Stimulated activated CD4-positive, alpha-beta T cell treated with anti-CD3 and anti-CD28 coated beads, Interleukin-12 subunit alpha, Interleukin-12 subunit beta, amount 100 ng/mL, for 24 hours (primary cell): ENCODE measurements at places on chromosomes 2 and 18.

DNA sequence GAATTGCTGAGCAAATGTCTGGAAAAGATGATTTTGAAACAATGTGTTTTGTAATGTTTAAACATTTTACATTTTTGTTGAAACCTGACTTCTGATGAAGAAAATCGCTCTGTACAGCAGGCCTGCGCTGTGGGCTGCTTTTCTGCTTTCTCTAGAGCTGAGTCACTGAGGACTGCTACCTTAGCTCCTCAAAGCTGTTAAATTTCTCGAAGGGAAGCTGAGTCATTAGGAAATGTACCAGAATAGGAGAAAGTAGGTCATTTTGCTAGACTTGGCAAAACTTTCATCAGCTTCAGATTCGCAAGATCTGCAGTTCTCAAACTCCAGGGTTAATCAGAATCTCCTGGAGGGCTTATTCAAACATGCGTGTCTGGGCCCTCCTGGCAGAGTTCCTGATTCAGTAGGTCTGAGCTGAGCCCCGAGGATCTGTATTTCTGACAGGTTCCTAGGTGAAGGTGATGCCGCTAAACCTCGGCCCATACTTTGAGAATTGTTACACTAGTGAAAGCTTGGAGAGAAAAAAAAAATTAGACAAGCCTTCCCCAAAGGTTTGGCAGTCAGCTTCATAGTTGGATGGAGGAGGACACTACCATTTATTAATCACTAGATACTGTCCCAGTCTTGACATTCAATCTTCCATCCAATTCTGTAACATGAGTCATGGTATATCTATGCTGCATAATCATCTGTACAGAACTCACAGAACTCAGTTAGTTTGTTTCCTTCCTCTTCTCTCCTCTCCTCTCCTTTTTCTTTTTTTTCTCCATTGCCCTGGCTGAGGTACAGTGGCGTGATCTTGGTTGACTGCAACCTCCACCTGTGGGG lies 297.6 kb downstream of the PARD3B start:
- DNase-seq, result no peak

- DNase-seq, result no peak
Observed at GRCh38 chr2:218075975-218076811, 7.1 kb downstream of the RUFY4 start.

- DNase-seq, result no peak
Observed at GRCh38 chr18:63098018-63098981, 221.3 kb downstream of the BCL2 start.

- DNase-seq, result no peak
Observed at GRCh38 chr2:181224866-181225265, 232.3 kb upstream of the ITGA4 start.

- DNase-seq, result no peak
Observed at GRCh38 chr2:233011268-233011650, 1.8 kb downstream of the NGEF start.

DNA sequence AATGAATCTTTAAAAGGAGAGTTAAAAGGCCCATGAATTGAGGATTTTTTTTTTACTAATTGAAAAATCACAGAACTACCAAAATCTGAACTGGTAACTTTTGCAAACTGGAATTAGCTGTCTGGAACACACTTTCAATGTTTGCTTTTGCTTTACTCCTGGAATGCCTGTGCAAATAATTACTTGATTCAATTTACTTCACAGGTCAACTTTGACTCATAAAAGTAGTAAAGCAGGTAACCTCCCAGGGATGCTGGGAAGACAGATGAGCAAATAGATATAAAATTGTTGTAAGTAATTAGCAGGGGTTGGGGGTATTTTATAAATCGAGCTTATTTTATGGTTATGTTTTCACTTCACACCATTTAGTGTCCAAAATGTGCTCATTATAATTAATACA lies 398.3 kb upstream of the HNRNPA3 start:
- no peak for DNase-seq

DNA sequence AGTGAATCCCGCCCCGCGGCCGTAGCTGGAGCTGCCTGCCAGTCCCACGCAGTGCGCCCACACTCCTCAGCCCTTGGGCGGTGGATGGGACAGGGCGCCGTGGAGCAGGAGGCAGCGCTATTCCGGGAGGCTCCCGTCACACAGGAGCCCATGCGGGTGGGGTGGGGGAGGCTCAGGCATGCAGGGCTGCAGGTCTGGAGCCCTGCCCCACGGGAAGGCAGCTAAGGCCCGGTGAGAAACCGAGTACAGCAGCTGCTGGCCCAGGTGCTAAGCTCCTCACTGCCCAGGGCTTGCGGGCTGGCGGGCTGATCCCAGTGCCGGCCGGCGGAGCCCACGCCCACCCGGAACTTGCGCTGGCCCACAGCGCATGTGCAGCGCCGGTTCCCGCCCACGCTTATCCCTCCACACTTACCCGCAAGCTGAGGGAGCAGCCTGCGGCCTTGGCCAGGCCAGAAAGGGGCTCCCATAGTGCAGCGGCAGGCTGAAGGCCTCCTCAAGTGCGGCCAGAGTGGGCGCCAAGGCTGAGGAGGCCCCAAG lies 1152.8 kb upstream of the CELF4 start:
- no peak for DNase-seq

DNA sequence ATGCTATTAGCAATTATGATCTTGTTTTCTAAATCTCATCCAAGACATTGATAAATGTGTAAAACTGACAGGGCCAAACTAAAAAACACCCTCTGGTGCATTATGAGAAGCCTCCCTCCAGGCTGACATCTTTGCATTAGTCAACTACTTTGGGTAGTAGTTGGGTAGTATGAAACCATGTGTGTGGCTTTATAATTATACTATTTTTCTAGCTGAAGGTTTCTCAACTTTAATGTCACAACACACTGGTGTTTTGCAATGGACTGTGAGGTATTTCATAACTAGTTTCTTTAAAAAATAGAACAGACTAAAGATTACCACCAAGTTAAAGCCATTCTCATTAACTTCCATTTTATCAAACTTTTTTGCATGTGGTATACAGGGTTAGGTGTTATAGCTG lies 73.1 kb upstream of the RBMS1 start:
- DNase-seq, result no peak

DNA sequence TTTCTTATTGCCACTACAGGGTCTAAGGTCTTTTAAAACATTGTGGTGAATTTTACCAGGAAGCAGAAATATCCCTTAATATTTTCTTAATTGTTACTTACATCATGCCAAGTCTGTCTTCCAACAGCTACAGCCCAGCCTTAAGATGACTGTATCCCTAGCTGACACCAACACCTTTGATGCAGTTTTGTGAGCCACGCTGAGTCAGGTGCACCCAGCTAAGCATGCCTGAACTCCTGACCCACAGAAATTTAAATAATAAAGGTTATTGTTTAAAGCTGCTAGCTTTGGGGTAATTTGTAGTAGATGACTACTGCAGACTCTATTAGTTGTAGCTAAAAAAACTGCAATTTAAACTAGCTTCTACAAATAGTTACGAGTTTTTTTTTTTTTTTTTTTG lies 1757.9 kb upstream of the LRRTM1 start:
- DNase-seq, result no peak

GRCh38 chr2:113251118-113251517 lies 27.6 kb downstream of the PAX8 start:
- DNase-seq, result no peak

GRCh38 chr2:162282765-162283425 lies 35.6 kb downstream of the IFIH1 start:
- no peak for DNase-seq

- no peak for DNase-seq
Observed at GRCh38 chr2:205474741-205475415, 207.4 kb upstream of the NRP2 start.

DNA sequence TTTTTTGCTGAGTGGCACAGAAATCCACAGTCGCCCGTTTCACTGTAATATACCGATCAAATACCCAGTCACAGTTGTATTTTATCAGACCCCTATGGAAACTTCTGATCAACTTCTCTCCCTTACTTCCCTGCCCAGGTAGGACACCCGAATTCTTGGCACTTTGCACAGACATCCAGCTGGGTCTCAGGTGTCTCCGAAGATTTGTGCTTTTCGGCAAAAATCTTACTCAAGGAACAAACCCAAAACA lies 596 bp downstream of the MREG start:
- no peak for DNase-seq

DNA sequence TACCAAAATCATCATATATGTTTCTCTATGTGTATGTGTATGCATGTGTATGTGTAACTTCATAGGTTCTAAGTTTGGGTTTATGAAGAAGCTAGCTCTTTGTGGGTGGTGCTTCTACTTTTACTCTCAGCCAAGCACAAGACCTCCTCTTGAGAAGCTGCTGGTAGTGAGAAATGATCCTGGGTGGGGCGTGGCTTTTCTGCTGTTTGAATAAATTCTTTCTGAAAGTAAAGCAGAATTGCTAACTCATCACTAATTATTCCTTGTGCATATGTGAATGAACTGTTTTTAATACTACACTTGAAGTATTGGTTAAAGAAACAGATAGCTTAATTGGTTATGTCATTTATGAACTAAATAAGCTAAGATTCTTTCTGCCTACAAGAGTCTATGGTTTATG lies 7.6 kb upstream of the GAREM1 start:
- DNase-seq, result no peak

DNA sequence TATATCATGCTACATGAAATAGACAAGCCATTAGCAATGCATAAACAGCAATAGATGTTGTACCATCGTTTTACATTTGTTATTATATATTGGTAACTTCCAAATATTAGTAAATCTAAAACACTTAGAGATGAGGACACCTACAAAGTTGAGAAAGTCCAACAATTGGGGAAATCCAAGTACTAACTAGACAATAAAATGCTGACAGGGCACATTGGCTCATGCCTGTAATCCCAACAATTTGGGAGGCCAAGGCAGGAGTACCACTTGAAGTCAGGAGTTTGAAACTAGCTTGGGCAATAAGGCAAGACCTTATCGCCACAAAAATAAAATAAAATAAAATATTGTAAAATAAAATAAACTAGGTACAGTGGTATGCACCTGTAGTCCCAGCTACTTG lies 1023.1 kb downstream of the SUCLG1 start:
- DNase-seq, result no peak

DNA sequence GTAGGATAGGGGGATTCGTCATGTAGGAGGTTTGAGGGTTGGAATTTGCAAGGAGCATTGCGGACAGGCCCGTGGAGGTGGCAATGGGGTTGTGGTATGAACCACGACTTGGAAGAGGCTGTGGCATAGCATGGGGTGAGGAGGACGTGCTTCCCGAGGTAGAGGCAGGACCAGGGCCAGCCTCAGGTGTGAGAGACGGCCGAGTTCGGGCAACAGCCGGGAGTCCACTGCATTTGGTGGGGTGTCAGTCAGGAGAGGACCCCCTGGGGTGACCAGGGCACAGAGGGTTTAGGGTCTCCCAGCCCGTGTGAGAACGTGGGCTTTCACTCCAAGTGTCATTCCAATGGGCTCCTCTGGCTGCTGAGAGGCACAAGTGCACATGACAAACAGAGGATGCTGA lies 339.0 kb downstream of the EIPR1 start:
- DNase-seq, result no peak

- DNase-seq, result no peak
Observed at GRCh38 chr2:8661235-8661634, 20.6 kb upstream of the ID2 start.

- DNase-seq, result no peak
Observed at GRCh38 chr2:140506606-140507005, 1624.2 kb downstream of the LRP1B start.

DNA sequence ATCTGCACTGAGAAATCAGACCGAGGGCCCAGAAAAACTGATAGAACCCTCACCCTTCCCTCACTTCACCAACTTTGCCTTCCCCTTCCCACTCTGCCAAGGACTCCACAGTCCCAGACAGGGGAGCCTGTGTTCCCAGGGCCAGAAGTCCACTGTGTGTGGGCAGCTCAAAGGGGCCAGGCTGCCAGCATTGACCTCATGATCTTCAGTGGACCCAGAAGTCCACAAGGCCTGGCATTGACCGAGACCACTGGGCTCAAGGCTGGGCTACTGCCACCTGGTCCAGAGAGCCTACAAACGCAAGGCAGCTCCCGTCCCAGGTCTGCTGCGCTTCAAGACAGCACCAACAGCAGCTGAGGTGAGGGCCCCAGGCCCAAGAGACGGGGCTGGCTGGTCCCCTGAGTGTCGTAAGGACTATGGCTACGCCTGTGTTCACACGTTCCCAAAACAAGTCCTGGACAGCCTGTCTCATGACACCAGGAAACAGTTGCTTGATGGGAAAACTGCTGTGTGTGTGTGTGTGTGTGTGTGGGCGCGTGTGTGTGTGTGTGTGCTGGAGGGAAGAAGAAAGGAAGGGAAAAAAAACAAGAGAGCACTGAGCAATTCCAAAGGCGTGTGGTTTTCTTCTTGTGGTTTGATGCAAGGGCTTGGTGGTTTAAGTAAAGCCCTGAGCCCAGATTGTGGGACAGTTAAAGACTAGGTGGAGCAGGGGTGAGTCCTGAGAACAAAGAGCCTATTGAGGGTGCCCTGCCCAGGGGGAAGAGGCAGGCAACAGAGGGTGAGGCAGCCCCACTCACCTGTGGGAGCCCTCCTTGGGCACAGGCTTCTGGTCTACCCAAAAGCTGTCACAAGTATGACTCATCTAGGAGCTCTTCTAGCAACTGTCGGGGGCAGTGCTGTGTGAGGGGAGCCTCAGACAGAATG lies 46.6 kb upstream of the ZBTB7C start:
- DNase-seq, result peak; percentile 12

GRCh38 chr2:7508296-7508943 lies 591.2 kb downstream of the RNF144A start:
- no peak for DNase-seq

GRCh38 chr18:59874166-59874565 lies 25.6 kb upstream of the PMAIP1 start:
- DNase-seq, result no peak

DNA sequence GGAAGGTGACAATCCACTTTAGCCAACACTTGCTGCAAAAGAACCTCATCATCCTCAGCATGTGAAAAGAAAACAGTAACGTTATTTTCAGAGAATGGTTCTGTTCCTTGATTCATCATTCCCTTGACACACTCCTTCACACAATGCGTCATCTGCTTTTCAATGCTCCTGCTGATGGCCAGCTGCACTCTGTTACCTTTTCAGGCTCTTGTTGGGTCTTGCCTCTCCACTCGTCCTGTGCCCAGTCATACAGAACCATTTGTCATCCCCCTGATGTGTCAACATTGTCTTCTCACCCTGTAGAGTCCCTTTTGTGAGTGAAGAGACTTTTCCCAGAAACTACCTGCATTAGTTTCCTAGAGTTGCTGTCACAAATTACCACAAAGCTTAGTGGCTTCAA lies 12.2 kb upstream of the DTNA start:
- no peak for DNase-seq

DNA sequence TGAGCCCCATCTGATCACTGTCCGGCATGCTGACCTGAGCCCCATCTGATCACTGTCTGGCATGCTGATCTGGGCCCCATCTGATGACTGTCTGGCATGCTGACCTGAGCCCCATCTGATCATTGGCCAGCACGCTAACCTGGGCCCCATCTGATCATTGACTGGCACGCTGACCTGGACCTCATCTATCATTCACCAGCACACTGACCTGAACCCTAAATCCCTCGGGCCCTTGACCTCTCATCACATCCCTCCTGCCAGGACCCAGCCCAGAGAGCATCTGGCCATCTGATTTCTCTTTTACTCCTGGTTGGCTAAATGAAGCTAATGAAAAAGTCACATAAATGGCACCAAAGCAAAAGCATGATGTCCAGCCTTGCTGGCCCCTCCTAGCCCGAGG lies 207.1 kb downstream of the NDUFA10 start:
- no peak for DNase-seq

- no peak for DNase-seq
Observed at GRCh38 chr2:120250640-120251039, 2.0 kb upstream of the RALB start.
